Erythroblast (primary cell): ENCODE measurements at places on chromosomes 11 and 22.

DNA sequence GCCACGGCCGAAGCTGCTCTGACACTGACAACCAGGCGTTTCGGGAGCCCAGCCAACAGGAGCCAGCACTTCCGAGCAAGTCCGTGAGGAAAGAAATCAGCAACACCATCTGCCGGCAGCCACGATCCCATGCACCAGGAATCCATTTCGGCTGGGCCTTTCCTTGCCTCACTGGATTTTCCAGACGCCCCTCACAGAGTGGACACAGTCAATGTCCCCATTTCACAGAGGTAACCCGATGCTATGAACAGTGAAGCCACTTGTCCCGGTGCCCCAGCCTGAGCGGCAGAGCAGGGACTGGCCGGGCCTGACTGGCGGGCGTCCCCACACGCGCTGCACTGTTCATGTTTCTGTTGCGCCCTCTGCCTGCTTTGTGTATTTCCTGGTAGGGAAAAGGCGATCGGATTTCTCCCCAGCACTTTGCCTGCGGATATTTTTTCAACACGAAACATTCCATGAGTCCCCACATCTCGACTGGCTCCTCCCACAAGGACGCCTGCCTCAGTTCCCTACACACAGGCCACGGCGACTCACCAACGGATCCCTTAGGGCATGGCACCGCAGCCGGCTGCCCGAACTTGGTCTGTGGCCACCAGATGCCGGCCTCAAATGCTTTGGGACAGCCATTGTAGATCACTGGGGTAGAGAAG is 55.3 kb downstream of the TRMU start:
- no peak for DNase-seq

- no peak for DNase-seq
Measured at GRCh38 chr11:91470656-91471055, 754.0 kb upstream of the FAT3 start.

- no peak for DNase-seq
Measured at GRCh38 chr22:26945565-26945964, 288.2 kb downstream of the MIAT start.

GRCh38 chr22:29265929-29266328 is 1.9 kb downstream of the RHBDD3 start:
- DNase-seq = peak; percentile 39
